ENCODE measurements at places on chromosomes 2 and 18. TPM values are rescaled to one million over a fixed set of nuclear protein-coding genes. Genes with fewer than 3 reads are reported as not detected.
A peak's percentile ranks its signal among the peaks of the same experiment; 100 is the strongest.

Gene SCG2
- 27.0 TPM for total RNA-seq

Gene HTR2B
- not detected for total RNA-seq

Gene CD8A
- not detected for total RNA-seq

Gene GTF2A1L
- 0.26 TPM for total RNA-seq

Gene AQP12B
- not detected for total RNA-seq

Gene IRS1
- 27.9 TPM for total RNA-seq

Gene DQX1
- total RNA-seq, result 0.71 TPM

Gene AFF3
- not detected for total RNA-seq

Gene HAT1
- 115 TPM for total RNA-seq

Gene SOX11
- 75.1 TPM for total RNA-seq

- no peak for DNase-seq
Observed at GRCh38 chr2:168146892-168147810, 100.2 kb downstream of the STK39 start.

GRCh38 chr2:88669482-88670214, 21.8 kb upstream of the RPIA start:
- peak; percentile 60 for DNase-seq

DNA sequence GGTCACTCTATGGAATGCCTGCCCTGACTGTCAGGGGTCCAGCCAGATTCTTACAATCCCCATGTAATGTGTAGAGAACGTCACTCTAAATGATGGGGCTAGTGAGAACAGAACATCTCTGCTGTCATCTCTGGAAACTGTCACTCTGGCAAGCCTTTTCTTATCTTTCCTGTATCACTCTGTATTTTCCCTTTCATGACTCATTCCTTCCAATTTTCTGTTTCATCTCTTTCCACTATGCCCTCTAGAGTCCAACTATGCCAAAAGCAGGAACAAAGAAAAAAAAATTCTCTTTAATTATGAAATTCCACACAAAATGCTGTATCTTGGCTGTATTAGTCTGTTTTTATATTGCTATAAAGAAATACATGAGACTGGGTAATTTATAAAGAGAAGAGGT, 608.8 kb downstream of the ADCYAP1 start:
- DNase-seq, result no peak

DNA sequence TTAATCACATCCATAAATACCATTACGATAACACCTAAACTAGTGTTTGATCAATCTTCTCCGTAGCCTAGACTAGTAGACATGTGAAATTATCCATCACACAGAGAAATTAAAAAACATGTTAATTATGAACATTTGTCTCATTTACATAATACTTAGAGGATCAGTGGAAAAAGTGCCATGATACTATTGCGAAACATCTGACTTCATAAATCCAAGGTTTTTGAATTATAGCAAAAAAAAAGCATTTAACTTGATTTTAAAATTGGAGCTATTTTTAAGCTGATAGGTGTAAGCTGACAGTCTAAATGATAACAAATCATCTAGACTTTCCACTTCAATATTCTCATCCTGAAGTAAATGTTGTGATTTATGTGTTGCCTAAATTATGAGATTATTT, 51.6 kb downstream of the CBLN2 start:
- no peak for DNase-seq

DNA sequence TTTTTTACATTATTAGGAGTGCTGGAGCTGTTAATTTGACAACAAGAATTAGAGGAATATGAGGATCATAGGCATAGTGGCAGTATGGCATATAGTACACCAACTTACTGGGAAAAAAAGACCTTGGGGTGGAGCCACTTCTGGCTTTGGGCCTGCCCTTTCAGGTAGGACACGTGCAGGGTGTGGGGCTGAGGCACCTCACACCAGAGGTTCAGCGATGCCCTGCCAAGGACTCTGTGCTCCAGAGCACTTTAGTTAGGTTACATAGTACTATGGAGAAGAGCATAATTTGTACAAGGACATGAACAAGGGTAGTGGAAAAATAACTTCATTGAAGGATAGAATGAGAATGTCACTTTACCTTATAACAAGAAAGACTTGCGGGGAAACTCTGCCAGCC, 77.1 kb upstream of the CD302 start:
- no peak for DNase-seq

DNA sequence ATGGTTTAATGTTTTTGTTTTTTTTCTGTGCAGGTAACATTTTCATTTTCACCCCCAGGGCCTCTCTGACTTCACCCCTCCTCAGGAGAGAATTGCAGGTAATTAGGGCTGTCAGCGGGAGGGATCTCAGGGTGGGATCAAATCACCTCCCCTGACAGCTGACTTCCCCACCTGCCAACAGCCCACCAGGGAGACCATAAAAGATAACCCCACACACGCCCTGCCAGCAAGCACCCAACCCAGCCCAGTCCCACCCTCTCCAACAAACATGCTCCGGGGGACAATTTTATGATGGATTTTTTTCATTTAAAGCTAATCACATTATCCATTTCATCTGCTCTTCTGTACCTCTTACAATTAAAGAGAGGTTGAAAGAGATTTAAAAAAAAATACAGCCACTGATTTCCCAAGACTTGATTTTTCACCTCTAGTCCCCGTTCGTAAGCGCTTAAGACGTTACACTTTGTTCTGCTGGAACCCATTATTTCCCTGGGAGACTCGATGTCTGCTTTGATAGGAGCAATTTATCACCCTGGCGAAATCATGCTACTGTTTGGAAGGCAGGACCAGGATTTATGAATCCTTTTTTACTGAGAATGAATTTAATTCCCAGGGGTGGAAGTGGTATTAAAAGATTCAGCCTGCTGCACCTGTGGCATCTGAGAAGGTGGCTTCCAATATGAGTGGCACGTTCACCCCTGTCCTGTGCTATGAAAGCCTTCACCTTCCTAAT, 232.9 kb upstream of the ID2 start:
- DNase-seq, result no peak

- no peak for DNase-seq
Observed at GRCh38 chr2:144429396-144430112, 90.4 kb downstream of the ZEB2 start.

- DNase-seq, result peak; percentile 19
Observed at GRCh38 chr18:43934781-43935471, 657.6 kb upstream of the SYT4 start.

DNA sequence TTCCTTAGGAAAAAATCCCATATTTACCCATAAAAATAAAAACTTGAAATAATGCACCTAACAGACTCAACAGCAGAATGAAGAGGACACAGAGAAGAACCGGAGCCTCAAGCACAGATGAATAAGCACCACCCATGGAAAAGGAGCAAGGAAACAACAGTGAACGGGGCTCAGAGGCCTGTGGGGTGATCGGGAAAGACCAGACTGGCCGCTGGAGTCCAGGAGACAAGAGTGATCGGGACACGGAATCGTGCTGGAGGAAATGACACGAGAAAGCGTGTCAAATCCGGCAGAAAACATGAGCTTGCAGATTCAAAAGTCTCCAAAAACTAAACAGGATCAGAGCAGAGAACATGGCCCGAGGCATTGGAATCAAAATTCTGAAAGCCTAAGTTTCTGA, 448.0 kb upstream of the SALL3 start:
- DNase-seq, result no peak

DNA sequence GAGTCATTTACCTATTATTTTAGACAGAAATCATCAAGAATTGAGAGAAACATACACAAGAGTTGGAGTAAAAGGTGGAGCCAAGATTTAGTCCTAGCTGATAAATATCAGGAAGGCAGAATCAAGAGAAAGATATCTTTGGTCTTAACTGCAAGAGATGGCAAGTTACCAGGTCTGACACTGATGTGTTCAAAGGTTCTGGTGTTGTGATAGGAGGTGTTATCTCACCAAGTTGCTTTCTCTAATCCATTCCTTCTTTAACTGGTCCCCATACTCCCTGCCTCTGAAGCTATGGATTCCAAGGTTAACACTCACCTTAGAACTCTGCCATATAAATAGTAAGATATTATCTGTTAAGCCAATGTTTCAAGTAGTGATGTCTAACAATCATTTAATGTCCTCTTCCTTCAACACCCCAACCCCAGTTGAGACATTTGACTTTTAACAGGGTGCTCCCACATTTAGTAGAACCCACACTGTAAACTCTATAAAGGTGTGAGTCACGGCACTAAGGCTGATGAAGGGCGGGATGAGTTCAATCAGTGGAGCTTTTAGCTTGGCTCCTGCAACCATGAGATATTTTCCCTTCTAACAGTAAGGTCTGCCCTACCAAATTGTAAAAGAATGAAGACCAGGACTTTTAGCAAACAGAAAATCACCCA, 333.7 kb downstream of the RND3 start:
- no peak for DNase-seq

GRCh38 chr2:63589148-63589958, 590 bp downstream of the MDH1 start:
- peak; percentile 28 for DNase-seq

Measured in A673 (cell line).